Tongue (tissue), 3 donors: ENCODE measurements at places on chromosomes 3 and 15. TPM values are rescaled to one million over a fixed set of nuclear protein-coding genes. Genes with fewer than 3 reads are reported as not detected.

KCNAB1 gene
- 6.3 TPM for total RNA-seq

USP50 gene
- total RNA-seq, result not detected

SH2D7 gene
- total RNA-seq, result not detected

- DNase-seq, result no peak
Observed at GRCh38 chr3:143445118-143445517, 325.5 kb downstream of the CHST2 start.

DNA sequence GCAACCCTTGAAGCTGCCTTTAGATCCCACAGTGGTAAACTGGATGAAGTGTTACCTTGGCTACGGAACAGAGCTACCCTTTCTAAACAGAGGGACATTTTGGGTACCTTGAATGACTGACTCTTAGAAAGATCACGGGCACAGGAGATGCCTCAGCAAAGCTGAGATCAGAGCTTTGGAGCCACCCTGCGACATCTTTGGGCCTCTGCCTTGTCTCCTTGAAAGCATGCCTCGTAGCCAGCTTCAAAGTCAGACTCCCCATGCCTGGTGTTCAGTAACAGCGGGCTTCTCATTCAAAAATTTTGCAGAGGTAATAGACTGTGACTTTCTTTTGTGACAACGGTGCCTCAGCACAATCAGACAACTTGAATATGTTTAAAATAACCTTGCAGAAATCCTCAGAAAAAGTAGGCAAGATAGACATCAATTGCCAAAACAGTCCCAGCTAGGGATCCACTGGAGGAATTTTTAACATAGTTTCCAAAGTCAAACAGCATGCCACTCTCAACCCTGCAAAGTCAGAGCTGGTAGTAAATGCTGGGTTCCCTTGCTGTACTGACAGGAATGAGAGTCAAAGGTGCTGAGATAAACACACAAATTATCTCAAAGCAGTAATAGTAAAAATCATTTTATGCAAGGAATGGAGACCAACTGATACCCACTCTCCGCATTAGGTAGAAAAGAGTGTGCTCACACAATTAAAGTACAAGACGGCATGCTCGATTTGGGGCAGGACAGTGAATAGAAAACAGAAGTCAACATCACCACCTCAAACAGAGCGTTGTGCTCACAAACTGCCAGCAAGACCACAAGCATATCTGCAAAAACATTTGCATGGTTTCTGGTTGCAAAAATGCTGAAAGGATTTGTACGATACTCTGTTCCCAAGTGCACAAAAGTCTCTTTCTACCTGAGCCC is 82.1 kb downstream of the MYO1E start:
- DNase-seq, result no peak

GRCh38 chr3:81040107-81040506 is 721.3 kb downstream of the GBE1 start:
- DNase-seq, result no peak

DNA sequence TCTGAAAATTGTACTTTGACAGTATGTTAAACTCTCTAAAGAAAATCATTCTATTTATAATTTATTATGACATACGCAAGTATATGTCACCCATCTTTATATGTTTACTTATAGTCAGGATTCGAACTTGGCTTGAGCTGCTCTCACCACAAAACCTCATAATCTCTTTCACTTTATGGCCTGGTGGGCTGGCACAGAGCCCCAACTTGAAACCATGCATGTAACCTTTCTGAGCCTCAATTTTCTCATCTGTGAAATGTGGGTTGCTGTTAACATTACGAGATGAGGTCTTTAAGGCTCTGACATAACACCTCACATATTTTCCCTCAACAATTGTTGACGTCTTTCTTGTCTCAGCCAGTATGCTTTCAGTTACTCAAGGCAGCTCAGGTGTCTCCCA is 69.4 kb upstream of the PFN2 start:
- DNase-seq, result no peak

- DNase-seq, result peak; percentile 57
Observed at GRCh38 chr3:196096382-196096953, 14.6 kb upstream of the TFRC start.
